H9 (cell line): ENCODE measurements at places on chromosomes 7 and 10.

DNA sequence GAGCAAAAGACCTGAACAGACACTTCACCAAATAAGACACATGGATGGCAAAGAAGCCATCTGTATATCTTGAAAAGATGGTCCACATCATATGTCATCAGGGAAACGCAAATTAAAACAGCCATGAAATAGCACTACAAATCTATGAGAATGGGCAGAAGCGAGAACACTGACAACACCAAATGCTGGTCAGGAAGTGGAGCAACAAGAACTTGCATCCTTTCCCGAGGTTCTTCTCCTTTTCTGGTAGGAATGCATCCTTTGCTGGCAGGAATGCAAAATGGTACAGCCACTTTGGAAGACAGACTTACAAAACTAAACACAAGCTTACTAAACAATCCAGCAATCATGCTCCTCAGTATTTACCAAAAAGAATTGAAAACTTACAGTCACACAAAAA is 60.0 kb downstream of the PIK3AP1 start:
- no peak for DNase-seq

DNA sequence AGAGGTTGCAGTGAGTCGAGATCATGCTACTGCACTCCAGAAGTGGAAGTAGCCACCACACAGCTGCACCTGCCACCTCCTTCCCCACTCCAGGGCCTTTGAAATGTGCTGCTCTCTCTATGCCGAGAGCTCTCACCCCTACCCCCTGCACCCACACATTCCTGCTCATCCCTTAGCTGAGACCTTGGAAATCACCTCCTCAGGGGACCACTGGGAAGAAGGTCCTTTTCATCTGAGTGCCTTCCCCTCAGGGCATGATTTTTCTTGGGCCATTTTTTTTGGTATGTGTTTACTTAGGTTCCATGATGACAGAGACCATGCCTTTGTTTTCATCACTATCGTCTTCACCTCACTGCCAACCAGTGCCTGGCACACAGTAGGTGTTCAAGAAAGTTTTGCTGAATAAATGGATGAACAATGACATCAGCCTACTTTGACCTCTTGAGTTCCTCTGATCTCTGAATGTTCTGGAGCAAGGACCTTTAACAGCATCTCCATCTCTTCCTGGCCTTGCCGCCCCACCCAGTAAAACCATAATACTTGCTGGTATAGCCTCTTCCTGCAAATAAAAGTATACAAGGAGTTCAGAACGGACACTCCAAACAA is 166.6 kb upstream of the KLF14 start:
- no peak for DNase-seq

- no peak for DNase-seq
Measured at GRCh38 chr7:74625446-74625845, 32.1 kb upstream of the GTF2I start.

DNA sequence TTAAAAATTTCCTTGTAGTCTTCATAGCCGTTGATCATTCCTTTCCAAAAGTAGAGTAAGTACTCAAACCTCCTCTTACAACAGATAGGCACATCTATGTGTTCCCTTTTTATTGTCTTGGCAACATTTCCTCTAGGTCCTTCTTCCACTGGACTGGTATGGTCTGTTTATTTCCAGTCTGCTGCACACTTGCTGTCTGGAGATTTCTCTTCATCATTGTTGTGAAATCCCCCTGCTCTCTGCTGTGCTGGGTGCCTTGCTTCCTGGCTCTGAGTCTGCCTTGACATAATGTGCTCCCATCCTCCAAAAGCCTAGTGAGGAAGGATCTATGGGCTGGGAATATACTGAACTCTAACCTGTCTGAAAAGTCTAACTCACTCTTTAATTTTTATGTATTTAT is 545.3 kb upstream of the VSTM2A start:
- no peak for DNase-seq

DNA sequence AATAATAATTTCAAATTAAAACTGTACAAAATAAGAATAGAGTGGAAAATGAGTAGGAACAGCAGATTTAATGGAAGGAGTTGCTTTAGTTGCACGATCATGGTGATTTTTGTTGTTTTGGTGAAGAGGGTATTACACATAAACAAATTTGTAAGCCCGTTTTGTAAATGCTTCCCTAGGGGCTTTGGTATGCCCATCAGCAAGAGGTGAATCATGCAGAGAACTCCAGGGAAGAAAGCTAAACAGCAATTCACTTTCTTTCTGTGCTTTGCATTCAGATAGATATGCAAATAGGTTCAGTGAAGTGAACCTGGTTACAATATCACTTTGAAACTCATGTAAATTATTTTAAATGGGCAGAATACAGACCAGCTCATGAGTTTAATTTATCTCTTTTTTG is 422.2 kb upstream of the MTPN start:
- DNase-seq = no peak

DNA sequence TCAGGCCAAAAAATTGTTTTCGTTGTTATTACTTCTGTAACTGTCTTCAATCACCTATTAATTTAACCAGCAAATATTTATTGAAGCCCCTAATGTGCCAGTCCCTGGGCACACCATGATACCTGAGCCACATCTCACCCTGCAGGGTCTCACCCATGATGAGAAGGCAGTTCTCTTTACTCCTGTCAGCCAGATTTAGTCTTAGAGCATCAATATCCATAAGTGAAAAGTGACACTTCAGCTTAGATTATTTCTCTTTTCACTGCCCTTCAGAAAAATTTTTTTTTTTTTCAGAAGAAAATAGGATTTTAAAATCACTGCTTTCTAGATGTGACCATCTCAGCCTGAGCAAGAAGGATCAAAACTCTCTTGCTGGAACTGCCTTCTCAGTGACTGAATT is 258.6 kb upstream of the NFE2L3 start:
- no peak for DNase-seq

DNA sequence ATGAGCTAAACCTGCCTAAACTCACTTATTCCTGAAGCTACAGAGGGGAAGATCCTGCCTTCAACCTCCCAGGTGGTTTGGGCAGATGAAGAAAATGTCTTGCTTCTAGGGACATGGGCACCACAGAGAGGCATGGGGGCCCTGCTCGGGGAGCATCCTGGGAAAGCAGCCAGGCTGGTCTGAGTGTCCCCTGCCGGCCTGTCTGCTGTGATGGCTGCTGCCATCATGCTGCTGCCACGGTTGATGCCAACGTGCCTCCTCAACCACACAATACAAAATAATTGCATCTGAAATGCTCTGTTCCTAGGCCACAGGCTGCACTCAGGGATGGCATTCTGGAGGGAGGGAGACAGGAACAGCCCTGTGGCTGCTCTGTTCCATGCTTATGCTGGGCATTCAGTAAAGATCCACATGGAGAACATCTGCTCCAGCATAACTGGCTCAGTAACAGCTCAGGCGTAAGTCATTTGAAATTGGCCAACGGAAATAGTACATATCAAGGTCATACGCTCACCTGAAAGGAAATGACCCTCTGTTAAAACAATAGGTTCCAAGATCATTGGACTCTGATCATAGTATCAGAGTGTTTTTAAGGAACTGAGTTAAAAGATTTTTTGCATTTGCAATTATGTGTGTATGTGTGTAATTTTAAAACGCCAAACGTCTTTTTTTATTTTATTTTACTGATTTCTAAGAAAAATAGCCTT is 299.0 kb downstream of the TNS3 start:
- no peak for DNase-seq

- DNase-seq = no peak
Measured at GRCh38 chr7:81810476-81811155, 40.8 kb upstream of the HGF start.

GRCh38 chr10:125281091-125281490 is 120.7 kb upstream of the CTBP2 start:
- DNase-seq = no peak

DNA sequence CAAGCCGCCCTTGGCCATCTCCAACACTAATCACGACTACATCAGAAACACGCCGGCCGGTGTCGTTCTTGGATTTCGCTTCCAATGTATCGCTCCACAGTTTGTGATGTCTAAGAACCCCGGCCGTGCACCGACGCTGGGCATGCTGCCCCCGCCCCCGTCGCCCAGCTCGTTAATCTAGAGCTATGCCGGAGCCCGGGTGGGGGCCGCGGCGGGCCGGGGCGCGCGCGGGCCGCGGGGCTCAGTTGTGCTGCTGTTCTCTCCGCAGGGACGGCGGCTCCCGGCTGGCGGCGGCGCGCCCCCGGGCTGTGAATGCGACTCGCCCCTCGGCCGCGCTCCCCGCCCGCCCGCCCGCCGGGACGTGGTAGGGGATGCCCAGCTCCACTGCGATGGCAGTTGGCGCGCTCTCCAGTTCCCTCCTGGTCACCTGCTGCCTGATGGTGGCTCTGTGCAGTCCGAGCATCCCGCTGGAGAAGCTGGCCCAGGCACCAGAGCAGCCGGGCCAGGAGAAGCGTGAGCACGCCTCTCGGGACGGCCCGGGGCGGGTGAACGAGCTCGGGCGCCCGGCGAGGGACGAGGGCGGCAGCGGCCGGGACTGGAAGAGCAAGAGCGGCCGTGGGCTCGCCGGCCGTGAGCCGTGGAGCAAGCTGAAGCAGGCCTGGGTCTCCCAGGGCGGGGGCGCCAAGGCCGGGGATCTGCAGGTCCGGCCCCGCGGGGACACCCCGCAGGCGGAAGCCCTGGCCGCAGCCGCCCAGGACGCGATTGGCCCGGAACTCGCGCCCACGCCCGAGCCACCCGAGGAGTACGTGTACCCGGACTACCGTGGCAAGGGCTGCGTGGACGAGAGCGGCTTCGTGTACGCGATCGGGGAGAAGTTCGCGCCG is 1.9 kb downstream of the VWC2 start:
- DNase-seq = peak; percentile 49

DNA sequence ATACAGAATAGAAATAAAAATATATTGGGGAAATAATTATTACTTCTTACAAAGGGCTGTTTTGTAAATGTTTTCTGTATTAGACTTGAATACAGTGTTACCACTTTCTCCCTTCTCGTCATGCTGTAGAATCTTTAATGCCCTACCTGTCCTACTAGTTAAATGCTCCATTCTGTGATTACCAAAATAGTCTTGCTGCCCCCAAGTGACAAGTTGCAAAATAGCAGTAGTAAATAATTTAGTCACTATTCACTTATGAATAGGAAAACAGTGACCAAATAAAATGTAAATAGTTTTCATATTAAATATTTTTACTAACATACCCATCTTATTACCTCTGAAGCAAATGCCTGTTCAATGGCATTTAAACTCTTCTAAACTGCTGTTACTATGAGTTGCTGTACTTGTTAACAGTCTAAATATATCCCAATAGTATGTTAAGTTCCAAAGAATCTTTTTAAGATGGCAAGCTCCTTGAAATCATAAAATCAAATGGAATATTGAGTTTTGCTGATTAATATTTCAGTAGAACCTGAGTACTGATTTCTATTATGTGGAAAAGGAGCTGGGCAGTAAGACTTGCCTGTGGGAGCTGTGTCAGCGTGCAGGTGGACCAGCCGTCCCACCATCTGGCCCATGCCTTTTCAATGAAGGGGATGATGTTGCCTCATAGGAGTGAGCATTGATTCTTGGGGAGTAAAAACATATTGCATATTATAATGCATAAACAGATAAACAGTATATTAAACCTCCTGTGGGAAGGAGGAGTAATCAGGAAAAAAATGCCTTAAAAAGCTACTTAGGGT is 18.1 kb upstream of the OIT3 start:
- DNase-seq = no peak

DNA sequence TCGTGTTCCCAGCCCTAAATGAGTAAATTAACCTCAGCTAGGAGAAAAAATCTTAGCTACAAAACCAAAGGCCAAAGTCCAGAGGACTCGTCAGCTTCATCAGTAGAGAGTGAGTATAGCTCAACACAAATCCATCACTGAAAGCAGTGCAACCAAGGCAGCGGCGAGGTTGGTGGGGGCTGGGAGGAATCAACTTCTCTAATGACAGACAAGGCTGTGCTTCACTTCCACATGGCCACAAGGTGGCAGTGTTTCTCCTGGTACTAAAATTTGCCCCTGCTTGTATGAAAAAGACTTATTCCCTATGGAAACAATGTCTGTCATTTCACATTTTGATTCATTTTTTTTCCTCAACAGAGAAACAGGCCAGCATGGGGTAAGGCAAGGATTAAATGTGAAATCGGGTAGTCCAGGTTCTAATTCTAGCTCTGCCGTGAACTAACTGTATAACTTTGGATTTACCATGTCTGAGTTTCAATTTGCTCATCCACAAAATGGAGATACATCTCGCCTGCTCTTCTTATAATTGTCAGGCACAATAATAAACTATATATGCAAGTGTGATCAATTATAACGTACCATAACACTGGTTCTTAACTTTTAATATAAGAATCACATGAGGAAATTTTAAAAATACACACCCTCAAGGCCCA is 39.3 kb downstream of the FAS start:
- peak; percentile 67 for DNase-seq

GRCh38 chr7:25710959-25711358 is 441.0 kb upstream of the NFE2L3 start:
- no peak for DNase-seq

GRCh38 chr7:88202799-88203198 is 17.0 kb downstream of the SRI start:
- no peak for DNase-seq

GRCh38 chr10:126349101-126349500 is 39.2 kb downstream of the ADAM12 start:
- DNase-seq = no peak

DNA sequence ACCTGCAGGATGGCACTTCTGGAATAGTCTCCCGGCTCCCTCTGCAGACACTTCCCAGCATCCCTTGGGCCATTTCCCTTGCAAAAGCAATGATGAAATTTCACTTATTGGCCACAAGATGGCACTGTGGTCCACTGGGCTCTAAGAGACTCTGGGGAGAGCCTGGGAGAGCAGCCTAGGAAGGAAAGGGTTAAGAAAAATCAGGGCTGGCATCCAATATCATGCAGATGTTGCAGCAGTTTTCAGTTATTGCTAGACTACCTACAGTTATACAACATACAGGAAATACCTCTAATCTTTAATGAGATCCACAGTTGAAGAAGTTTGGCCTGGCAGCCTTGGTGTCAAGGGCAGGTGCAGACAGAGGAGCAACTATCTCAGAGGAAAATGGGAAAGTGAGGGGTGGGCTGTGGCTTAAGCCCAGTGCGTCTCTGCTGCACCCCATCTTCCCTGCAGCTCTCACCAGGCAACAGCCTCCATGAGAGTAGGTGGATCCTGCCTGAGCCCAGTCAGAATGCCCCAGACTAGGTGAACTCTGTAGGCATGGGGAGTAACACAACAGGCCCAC is 100.2 kb upstream of the PRSS58 start:
- peak; percentile 64 for DNase-seq

GRCh38 chr10:35594115-35595079 is 10.7 kb upstream of the GJD4 start:
- DNase-seq = peak; percentile 79

DNA sequence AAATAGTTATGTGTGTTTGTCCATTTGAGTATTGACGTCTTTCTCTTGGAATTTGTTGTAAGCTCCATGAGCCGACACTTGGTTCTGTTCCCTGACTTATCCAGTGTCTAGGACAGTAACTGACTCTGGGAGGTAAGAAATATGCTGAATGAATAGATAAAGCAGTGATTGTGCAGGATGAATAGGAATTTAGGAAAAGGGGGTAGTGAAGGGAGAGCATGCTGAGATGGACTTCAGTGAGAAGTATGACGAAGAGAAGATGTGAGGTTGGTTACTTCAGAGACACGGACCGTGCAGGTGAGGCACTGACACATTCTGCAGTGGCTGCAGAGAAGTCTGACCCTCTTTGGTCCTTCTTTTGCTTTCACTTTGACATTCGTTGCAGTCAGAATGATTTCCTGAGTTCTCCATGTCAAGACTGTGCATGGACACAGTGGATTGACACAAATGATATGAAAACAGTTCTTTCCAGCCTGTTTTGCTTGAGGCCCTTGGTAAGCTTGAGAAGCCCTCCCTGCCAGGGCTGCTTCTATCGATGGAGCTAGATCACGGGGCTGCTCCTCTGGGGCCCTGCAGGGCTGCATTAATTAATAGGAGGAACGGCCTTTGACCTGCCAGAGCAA is 261.5 kb upstream of the SORCS1 start:
- DNase-seq = no peak
